ENCODE measurements at places on chromosomes 6 and 20.
A peak's percentile ranks its signal among the peaks of the same experiment; 100 is the strongest.

GRCh38 chr20:41131594-41132387 is 5.6 kb upstream of the PLCG1 start:
- no peak for DNase-seq

GRCh38 chr20:63009988-63010769 is 3.4 kb upstream of the BHLHE23 start:
- DNase-seq, result peak; percentile 59

GRCh38 chr6:39849764-39850163 is 57.6 kb downstream of the DAAM2 start:
- DNase-seq, result no peak

- no peak for DNase-seq
These were observed 870 bp downstream of the PAK5 start for GRCh38 chr20:9838035-9838377.

DNA sequence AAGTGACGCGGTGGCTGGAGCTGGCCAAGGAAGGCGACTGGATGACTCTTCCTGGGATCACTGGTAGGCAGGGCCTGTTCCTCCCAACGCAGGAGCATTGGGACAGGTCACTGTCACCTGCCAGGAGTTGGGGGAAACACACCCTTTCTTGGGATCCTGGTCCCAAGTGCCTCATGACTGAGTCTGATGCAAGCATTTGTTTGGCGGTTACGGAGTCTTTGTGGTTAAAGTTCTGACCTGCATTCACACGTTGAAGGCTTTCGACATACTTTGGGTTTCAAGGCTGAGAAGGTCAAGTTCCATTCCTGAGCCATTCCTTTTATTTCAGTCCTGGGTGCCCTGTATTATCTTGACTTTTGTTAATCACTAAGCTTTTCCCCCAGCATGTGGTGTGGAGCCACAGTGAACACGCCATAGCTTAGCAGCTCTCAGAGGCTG is 6.0 kb downstream of the PNLDC1 start:
- DNase-seq, result no peak

DNA sequence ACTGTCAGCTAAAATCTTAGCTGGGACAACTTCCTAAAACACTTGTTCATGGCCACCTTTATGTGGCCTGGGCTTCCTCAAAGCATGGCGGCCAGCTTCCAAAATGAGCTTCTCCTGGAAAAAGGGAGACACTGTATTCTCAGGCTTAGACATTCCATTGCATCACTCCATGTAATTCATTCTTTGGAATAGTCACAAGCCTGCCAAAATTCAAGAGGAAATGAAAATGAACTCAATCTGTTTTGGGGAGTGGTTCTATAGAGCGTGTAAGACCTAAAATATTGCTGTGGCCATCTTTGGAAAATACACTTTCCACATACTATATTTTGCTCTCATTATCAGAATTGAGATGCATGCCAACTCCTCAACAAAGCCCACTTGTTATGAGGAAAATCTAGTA is 687.0 kb downstream of the KIF16B start:
- DNase-seq, result no peak

GRCh38 chr6:87851674-87852299 is 149.8 kb upstream of the AKIRIN2 start:
- no peak for DNase-seq

DNA sequence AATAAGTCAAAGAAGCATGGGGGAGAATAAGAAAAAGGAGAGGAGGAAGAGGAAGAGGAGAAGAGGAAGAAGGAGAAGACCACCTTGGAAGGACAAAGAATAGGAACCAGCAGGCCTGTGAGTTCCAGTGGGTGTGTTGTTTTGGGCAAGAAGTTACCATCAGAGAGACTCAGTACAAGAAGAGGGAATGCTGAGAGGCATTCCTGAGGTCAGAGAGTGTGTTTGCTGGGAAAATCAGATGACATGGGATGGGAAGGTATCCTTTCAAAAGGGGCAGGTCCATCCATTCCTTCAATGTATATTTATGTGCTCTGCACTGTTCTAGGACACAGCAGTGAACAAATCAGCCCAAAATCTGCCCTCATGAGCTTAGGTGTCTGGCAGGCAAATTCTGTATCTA is 40.5 kb upstream of the PRIM2 start:
- no peak for DNase-seq

DNA sequence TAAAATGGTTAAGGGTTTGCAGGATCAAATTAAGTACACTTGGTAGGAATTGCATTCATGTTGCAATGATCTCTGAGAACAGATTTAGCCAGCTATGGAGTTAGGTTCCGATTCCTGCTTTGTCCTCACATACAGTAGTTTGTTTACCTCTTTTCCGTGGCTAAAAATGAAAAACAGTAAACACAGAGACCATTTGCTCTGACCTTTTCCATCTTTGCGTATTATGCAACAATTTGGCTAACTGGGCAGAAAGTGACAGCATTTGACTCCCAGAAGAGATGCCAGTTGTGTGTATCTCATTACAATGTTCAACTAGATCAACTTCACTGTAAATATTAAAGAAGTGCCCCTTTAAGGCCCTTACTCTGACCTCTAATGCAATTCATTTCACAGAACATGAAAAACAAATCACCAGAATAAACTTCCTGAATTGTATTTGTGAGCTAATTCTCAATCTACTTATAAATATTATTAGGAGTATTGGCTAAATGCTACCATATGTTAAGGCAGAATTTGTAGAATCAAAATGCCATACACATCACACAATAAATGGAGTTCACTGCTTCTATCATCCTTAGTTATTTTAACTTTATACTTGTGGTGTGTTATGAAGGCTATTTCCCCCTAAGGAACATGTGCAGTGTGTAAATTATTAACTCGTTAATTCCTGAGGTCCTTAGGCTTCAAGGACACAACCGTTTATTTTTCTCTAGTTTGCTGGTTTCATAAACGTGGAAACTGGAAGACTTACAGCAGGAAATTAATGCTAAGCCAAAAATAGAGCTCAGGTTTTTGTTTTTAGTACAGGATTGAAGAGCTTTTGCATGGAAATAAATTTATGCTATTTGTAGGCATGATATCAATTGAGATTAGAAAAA is 380.7 kb upstream of the CITED2 start:
- DNase-seq, result no peak

DNA sequence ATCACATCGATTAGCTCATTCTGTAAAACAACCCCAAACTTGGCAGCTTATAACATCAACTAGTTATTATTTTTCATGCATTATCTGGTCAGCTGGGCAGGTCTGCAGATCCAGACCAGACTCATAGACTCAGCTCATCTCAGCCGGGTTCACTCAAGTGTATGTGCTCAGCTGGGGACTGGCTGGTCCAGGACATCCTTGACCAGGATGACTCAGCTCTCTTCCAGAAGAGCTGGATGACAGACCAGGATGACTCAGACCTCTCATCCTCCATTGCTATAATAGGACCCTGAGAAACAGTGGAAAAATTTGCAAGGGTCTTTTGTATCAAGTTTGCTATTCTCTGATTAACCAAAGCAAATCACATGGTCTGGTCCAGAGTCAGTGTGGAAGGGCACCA is 312.5 kb upstream of the PLCB4 start:
- DNase-seq, result no peak

DNA sequence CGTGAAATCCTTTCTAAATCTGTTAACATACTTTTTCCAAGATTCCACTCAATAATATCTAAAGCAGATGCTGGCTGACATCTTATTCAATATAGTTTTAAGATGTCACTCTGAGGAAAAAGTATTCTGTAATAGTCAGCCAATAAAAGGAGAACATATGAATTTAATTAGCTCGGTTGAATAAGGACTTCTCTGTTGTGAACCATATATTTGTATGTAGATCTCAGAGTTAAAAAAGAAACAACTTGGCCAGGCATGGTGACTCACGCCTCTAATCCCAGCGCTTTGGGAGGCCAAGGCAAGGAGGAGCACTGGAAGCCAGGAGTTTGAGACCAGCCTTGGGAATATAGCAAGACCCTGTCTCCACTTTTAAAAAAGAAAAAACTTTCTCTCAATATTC is 7.4 kb upstream of the CD24 start:
- no peak for DNase-seq

DNA sequence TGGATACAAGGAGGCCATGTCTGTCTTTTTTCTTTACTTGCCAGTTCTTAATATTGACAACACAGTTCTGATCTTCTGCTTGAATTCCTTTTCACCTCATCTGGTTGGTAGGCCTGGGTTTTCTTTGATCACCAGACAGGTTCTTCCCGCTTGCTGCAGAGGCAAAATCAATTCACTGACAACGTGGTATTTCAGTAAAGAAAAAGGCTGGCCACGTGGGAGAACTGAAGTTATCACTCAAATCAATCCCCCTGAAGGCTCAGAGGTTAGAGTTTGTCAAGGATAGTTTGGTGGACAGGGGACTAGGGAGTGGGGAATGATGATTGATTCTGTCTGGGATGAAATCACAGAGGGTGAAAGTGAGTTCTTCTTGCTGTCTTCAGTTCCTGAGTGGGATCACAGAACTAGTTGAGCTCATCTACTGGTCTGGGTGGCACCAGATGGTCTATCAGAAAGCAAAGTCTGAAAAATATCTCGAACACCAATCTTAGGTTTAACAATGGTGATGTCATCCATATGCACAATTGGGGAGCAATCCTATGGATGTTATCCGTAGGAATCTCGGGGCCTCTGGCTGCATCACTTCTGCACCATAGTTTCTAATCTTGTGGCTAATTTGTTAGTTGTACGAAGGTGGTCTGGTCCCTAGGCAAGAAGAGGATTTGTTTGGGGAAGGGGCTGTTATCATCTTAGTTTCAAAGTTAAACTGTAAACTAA is 37.3 kb upstream of the OLIG3 start:
- DNase-seq, result no peak

DNA sequence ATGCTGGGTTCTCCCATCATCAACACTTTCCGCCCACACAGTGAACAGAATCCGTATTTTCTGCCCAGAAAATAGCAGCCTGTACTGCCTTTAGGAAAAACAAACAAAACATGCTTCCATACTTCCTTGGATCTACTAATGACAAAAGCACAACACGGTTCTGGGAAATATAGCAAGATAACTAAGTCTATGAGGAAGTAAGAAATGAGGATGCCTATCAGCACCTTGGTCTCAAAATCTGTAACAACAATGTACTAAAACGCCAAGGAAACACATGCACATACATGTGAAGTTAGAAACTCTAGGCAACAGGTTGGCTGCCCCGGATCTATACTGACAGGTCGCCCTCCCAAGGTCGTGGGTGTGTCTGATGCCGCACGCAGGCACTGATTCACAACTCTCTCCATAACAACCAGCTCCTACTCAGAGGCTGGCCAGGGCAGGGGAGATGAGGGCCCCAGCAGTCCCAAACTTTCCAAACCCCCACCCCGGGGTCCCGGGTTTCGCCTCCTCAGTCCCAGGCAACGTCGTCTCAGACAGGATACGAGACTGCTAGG is 710 bp downstream of the BTBD9 start:
- peak; percentile 43 for DNase-seq

DNA sequence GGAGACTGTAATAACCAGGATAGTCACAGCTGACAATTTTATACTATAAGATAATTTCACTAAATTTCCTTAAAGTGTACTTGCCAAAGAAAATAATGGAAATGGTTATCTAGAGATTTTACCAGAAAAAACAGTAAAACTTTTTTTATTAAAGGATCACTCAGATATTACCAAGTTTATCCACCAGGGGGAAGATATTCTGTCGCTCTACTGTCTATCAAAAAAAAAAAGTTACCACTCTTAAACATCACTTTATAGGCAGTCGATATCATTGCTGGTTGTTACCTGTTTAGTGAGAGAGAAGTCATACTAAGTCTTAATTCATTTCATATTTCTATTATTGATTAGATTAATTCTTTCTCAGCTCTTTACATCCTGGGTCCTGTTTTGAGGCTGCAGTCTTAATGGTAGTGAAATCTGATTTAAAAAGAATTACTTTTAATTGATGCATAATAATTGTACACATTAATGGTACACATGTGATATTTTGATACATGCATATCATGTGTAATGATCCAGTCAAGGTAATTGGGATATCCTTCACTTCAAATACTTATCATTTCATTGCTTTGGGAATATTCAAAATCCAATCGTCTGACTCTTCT is 18.9 kb downstream of the L3MBTL3 start:
- no peak for DNase-seq

GRCh38 chr6:3849681-3850450 is 693 bp downstream of the FAM50B start:
- DNase-seq, result no peak

DNA sequence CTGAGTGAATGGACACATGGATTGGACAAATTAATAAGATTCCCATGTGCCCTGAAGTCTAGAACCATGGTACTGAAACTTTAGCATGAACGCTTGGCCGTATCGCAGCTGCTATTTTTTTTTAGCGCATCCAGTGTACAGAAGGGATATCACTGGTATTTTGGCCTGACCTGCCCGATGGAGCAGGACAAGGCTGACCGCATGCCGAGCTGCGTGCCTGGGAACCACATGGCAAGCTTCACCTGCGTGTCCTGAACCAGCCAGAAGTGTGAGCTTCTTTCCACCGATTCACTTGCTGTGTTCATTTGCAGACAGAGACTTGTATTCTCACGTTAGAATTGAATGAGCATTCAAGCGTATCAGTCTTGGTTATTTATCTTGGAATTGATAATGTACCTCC is 145.7 kb downstream of the CDH4 start:
- no peak for DNase-seq

DNA sequence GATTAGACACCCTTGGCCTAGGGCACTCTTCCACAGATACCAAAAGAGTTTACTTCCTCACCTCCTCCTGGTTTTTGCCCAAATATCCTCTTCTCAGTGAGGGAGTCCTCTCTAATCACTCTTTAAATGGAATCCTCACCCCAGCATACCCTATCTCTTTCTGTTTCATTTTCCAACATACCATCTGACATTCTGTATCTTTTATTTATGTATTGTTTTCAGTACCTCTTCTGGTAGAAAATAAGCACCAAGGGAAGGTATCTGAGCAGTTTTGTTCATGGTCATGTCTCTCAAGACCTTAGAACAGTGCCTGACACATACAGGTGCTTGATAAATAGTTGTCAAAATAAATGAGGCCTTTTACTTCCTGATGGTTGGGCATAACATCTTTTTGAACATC is 55.1 kb downstream of the KIAA0408 start:
- no peak for DNase-seq

DNA sequence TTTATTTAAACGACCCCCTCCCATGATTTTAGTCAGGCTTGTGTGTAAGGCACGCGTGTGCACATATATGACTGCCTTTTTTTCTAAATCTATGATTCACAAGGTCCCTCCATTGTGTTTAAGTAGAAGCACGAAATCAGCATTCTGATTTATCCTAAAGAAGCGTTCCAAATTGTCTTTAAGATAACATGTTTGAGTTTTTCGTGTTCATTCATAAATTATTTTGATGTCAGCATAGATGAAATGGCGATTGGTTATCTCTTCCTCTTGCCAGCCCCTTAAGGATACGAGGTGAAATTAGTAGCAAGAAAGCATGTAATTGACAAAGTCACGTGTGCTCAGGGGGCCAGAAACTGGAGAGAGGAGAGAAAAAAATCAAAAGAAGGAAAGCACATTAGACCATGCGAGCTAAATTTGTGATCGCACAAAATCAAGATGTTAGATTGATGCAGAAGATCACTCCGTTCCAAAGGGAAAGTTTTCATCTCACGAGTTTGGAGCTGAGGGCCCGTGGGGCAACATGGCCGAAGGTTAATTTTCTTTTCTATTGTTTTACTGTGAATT is at the start of gene LIN28B:
LIN28B (plus strand) TSS at position 377 of the 564 bp plus-strand sequence; CDS start at position 521, 144 bp downstream.
- no peak for DNase-seq

GRCh38 chr6:167930295-167930694 is 67.2 kb upstream of the KIF25 start:
- DNase-seq, result no peak

GRCh38 chr6:158762787-158763433 is 56.3 kb downstream of the EZR start:
- DNase-seq, result no peak

All from stimulated activated CD8-positive, alpha-beta memory T cell treated with anti-CD3 and anti-CD28 coated beads, Interleukin-12 subunit alpha, Interleukin-12 subunit beta, amount 100 ng/mL, for 1 hour (primary cell).